DMS79 (cell line): ENCODE measurements at places on chromosomes 7 and 10.

- DNase-seq, result no peak
Observed at GRCh38 chr10:124508070-124508667, 46.5 kb downstream of the LHPP start.

GRCh38 chr7:13236026-13236425 is 548.6 kb downstream of the ARL4A start:
- DNase-seq, result no peak

- DNase-seq, result no peak
Observed at GRCh38 chr7:6651851-6652445, 14.8 kb downstream of the ZNF316 start.

DNA sequence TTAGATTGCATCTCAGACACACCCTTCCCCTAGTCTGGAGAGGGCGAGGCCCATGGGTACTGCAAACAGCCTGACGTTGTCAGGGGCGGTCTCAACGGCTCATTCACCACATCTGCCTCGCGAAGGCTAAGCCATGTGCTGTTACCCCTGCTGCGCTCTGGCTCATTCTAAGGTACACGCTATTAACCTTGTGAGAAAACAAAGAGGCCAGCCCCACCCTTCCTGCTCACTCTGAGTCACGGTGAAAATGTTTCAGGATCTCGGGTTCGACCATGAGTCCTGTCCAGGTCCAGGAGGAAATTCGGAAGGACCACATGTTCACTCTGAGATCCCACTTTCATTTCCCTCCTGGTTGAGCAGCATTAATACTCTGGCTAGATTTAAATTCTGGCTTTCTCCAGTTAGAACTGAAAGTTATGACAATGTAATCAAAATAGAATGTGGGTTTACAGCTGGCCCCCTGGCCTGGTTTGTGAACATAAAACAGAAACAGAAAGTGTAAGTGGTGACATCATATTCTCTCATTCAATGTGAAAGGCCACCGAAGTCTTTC is 55.2 kb downstream of the EGFR start:
- DNase-seq, result no peak

GRCh38 chr10:116055252-116055916 is 217.6 kb downstream of the GFRA1 start:
- DNase-seq, result no peak

DNA sequence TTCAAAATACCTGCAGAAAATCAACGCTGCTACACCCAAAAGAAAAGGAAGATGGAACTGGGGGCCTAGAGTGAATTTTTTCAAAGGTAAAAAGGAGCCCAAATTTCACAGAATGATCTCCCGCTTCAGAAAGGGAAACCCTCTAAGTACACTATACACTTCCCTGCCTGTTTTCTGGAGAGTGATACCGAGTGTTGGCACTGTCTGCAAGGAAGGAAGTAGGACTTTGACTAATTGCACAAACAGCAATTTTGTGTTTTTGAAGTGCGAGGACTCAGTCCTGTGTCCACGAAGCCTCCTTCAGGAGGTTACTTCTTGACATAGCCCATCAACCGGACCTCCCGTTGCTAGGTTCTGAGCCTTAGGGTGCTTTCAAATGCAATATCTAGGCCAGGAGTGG is 106.3 kb downstream of the KIAA1217 start:
- DNase-seq, result no peak

DNA sequence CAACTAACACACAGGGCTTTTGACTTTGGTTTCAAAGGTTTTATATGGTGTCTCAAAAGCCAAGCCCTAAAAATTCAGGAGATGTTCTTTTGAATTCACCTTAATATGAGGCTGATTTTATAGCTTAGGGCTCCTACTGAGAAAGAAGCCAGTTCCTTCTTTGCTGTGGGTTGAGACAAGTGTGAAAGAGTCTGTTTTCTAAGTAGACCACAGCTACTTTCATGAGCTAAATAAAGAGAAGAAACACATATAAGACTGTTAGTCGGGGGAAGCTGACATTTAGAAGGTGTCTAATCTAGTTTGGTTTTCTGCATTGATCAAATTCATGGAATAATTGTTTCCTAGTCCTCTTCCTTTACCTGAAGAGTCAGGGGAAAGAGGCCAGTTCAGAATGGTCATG is 332.1 kb upstream of the CELF2 start:
- DNase-seq, result no peak

GRCh38 chr10:98919899-98920298 is 315.8 kb downstream of the HPSE2 start:
- no peak for DNase-seq

DNA sequence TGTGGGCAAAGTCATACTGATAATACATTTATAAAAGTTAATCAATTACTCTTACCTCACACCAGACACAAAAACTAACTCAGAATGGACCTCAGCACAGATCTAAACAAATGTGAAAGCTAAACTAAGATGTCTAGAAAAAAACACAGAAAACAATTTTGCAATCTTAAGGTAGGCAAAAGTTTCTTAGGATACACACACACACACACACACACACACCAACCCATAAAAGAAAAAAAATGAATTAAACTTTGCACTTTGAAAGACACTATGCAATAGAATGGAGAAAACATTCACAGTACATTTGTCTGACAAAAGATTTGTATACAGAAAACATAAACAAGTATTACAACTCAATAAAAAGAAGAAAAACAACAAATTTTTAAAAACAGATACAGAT is 70.8 kb upstream of the ZNRF2 start:
- DNase-seq, result no peak

- no peak for DNase-seq
Observed at GRCh38 chr7:2999078-2999500, 44.6 kb downstream of the CARD11 start.

DNA sequence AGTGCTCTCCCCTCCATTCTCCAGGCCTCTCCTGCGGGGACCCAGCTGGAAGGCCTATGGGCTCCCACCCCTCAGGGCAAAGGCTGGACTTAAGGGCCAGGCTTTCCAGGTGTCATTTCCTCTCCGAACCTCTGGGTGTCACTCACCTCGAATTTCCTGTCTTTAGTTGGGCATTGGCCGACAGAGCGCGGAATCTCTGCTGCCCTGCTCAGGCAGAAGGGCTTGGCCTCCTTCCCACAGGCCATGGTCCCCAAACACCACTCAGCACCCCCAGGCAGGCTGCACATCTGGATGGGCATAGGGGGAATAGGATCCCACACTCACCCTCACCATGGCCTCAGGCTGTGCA is 212.9 kb downstream of the CCSER2 start:
- DNase-seq, result no peak

- no peak for DNase-seq
Observed at GRCh38 chr10:6647811-6648526, 67.9 kb upstream of the PRKCQ start.

- no peak for DNase-seq
Observed at GRCh38 chr7:47685151-47685550, 103.2 kb upstream of the TNS3 start.

GRCh38 chr10:96401036-96401435 is 42.2 kb upstream of the OPALIN start:
- no peak for DNase-seq

- no peak for DNase-seq
Observed at GRCh38 chr10:51214207-51215196, 140.2 kb downstream of the PRKG1 start.

DNA sequence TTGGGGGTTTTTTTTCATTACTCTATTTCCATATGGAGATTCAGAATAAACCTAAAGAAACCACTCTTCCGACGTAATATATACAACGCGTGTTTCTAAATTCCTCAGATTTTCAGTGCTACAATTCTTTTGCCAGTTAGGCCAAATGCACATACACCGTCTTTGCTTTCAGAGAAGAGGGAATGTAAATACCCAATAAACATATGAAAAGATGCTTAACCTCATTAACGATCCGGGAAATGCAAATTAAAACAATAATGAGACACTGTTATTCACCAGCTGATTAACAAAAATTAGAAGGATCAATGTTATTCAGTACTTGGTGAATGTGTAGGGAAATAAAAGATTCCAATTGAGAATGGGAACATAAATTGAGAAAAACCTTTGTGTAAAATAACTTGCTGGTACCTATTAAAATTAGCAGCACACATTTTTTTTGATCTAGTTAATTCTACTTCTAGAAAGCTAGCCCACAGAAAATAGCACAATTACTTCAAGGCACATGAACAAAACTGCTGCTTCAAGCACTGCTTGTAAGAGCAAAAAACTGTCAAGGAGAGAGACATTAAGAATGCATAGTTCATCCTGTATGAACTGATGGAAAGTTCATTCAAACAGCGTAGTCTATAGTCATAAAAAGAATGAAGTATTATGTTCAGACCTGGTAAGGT is 56.7 kb downstream of the FGFR2 start:
- DNase-seq, result no peak

DNA sequence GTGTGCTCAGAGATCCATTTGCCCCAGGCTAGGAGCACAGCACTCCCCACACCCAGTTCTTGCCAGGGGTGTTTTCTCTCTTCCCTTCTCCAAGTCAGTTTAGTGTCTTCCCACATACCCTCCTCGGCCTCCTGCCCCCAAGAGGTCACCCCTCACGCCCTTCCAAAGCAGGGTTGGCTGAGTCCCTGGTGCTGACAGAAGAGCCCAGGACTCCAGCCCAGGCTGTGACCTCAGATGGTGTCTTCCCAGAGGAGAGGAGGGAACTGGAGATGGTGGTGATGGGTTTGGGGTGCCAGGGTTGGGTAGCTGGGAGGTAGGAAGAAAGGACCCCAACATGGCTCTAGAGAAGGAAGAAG is 19.8 kb downstream of the ZNF775 start:
- DNase-seq, result no peak

DNA sequence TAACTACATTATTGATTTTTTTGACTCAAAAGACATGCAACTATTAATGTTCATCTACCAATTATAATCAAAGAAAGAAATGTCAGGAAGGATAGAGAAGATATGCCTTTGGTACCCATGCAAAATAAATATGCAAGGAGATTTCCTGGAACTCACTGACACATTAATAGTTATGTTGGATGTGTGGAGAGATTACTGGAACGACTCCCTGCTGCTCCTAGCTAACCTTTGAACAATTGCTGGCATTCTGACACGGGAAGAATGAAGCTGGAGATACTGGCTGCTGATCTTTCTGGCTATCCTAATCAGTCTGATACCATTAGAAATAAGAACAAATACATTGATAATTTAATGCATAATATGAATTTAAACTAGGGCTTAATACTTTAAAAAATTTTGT is 507.9 kb upstream of the NRG3 start:
- no peak for DNase-seq

DNA sequence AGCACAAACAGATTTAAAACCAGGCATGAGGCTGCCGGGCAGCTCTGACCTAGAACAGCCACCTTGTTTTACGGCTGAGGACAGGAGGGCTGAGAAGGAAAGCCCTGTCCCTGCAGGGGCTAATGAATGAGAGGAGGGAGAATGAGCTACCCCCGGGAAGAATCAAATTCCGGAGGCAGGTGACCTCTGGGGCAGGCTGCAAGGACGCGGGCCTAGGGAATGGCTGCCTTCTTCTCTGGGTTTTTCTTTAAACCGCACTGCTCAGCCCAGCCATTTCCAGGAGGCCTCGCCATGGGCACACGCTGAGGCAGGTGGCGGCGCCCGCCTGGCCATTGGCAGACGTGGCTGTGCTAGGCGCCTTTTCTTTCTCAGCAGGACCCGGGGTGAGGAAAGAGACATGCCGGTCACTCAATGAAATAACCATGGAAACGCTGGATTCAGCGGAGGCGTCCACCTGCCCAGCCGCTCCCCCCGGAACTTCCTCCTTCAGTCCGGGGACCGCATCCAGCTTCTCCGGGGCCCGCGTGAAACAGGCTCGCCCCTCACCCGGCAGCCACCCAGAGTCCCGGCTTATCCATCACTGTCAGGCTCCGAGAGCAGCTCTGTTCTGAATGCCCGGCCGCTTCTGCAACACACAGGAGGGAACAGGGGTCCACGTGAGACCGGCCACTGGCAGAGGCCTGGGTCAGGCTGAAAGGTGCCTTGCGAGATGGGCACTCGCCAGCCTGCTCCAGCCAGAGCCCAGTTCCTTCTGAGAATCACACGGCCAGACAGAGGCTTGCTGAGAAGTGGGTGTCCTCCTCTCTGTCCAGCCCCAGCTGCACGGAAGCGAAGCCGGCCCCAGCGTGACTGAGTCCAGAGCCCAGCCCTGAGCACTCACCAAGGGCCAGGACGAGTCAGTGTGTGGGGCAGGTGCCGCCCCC is 82.1 kb downstream of the PDGFA start:
- DNase-seq, result no peak

DNA sequence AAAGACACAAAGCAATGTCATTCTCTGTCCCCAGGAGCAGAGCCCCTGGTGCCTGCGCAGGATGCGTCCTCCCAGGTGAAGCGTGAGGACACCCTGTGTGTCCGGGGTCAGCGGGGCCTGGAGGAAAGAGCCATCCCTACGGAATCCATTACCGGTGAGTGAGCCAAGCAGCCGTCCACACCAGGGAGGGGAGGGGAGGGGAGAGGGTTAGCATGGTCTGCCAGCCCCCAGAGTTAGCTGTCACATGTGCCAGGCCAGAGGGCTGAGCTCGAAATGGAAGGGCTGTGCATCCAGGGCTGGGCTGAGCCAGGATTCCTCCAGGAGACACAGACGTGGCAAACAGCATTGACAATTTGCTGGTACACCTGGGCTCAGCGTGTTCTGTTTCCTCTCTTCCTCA is 15.2 kb downstream of the ZNF282 start:
- no peak for DNase-seq

- DNase-seq, result no peak
Observed at GRCh38 chr7:1727812-1728570, 57.9 kb downstream of the ELFN1 start.

DNA sequence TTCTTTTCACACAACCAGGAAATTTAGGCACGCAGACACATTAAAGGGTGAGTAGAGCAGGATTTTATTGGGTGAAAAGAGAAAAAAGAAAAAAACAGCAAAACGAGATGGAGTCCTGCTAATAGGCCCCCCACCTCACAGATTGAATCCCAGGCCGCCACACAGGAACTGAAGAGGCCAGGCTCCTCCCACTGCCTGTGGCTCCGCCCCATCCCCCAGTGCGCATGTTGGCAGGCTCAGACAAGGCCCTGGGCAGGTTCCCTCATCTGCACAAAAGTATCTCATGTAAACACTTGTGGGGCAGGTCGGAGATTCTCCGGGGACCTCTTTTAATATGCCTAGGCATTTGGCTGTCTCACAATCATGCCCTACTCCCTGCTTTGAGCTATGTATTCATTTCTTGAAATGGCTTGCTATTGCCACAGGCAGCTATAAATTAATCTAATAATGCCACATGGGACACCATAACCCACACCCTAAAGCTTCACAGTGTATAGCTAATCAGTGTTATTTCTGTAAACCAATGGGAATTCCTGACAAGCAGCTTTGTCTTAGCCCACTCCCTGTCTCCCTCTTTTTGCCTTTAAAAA is 76.2 kb upstream of the KIF5B start:
- DNase-seq, result no peak
